ENCODE measurements at places on chromosomes 2 and 18.

DNA sequence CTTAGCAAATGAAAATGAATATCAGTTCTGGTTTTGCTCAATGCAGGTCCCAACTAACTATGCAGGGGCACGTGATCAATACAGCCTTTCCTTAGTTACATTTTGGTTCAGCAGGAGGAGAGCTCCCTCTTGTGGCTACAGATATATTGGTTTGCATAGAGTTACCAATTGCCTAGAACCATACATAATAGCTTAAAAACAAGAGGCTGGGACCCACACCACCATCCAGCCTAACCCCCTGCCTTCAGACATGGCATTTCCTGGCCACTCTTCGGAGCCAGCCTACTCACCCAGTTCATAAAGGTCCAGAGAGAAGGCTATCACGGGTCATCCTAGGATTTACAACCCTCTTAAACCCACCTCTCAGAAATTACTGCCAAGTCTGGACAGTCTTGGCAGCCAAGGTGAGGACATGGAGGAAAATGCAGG, 10.5 kb downstream of the CCDC93 start:
- peak; percentile 40 for DNase-seq

DNA sequence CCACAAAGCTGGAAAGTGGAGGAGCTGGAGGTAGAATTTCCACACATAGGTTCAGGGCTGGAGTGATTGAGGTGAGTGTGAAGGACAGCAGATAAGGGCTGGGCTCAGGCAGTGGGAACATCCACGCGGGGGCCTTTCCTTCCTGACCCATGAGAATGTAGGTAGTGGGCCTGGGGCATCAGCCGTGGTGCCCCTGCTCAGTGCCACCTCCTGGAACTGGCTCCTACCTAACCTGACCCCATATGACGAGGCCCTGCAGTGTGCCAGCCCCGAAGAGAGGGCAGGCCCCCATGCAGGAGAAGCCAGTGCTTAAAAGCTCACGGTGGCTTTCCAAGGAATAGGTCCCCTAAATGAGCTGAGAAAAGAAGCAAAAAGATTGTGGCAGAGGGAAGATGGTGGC, 66.2 kb downstream of the HS6ST1 start:
- DNase-seq: no peak

GRCh38 chr2:77999376-77999775, 477.2 kb upstream of the LRRTM4 start:
- no peak for DNase-seq

GRCh38 chr2:159030674-159031380, 62.4 kb downstream of the TANC1 start:
- no peak for DNase-seq

DNA sequence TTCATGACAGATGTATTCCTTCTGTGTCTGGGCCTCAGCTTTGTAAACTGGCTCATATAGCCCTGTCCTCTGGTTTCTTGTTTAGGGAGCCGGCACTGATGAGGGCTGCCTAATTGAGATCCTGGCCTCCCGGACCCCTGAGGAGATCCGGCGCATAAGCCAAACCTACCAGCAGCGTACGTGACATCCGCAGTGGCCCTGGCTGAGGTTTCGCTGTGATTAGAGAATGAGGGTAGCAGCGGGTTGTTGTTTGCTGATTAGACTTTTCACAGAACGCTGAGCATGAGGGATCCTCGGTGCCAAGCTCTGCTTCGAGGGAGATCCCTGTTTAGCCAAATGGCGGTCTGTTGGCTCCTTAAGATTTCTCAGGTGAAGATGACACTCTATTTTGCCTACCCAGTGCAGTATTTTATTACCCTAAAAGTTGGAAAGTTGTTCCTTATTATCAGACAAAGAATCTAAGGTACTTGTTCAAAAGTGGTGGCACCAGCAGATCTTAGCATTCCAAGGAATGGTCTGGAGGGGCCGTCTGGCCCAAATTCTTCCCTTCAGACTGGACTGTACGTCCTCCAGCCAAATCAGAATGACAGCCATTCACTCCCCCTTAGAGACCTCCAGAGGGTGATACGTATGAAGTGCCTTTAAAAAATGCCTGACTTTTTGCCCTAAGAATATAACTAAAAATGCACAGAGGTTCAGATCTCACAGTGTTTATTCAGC, 21.5 kb upstream of the GMCL1 start:
- DNase-seq: no peak

- no peak for DNase-seq
Measured at GRCh38 chr2:144475569-144476275, 44.2 kb downstream of the ZEB2 start.
